Activated naive CD4-positive, alpha-beta T cell treated with Interleukin-2 at 50 U/mL for 16 hours (primary cell): ENCODE measurements at places on chromosomes 16 and 17.

DNA sequence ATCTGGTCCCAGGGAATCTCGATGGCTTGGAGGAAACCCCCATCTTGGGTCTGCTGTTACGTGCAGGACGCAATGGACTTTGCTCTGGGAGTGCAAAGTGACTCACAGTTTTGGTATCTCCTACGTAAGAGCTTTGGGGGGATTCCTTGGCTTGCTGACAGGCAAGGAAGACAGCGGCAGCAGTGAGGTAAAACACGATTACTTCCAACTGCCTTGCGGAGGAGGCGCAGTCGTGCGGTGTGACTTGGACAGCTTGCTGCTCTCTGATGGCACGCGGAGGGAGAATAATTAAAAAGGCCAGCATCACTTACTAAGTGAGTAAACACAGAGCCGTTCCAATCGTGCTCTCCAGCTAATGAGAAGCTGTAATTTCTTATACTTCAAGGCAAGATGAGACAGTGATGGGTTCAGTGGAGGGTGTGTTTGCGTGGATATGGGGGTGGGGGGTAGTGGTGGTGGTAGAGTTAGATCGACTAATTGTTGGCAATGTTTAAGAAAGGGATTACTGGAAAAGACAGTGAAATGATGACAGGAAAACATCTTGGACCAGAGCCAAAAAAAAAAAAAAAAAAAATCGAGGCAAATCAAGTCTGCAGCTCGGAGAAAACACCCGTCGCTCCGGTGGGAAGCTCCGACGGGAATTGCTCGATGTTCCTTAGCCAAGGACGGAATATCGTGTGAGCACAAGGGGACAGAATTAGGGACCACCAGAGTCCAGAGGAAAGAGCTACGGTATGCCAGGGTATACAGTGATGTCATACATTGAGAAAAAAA lies 184.8 kb upstream of the ZFHX3 start:
- DNase-seq: no peak

DNA sequence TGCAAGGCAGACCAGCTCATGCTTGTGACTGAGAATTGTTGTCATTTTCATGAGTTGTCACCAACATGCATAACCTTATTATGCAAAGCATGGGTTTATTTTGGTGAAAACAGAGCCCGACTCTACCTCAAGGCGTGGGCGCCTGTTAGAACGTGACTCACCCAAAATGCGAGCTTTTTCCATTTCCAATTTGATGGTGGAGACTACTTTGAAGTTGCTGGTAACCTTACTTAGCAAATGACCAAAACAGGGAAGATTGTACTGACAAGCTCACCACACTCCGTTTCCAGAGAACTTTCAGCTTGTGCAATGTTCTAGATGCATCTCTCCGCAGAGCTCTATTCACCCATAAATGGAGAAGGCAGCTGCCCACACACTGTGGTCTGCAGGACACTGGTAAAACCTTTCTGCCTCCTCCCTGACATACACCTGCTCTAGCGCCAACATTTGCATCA lies 284.5 kb downstream of the MAF start:
- DNase-seq: peak; percentile 83

DNA sequence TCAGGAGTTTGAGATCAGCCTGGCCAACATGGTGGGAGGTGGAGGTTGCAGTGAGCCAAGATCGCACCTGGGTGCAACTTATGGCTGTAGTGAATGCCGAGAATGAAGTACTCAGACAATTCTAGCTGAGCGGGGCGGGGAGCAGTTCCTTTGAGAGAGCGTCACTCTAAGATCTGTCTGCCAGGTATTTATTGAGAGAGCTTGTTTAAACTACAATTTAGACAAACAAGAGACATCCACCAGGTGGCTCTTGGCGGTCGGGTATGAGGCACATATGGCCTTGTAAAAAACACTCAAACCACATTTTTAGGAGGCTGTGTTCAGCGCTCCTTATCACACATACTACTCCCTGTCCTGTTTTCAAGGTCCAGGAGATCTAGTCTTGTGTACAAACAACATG lies 40.6 kb upstream of the CDH1 start:
- no peak for DNase-seq

DNA sequence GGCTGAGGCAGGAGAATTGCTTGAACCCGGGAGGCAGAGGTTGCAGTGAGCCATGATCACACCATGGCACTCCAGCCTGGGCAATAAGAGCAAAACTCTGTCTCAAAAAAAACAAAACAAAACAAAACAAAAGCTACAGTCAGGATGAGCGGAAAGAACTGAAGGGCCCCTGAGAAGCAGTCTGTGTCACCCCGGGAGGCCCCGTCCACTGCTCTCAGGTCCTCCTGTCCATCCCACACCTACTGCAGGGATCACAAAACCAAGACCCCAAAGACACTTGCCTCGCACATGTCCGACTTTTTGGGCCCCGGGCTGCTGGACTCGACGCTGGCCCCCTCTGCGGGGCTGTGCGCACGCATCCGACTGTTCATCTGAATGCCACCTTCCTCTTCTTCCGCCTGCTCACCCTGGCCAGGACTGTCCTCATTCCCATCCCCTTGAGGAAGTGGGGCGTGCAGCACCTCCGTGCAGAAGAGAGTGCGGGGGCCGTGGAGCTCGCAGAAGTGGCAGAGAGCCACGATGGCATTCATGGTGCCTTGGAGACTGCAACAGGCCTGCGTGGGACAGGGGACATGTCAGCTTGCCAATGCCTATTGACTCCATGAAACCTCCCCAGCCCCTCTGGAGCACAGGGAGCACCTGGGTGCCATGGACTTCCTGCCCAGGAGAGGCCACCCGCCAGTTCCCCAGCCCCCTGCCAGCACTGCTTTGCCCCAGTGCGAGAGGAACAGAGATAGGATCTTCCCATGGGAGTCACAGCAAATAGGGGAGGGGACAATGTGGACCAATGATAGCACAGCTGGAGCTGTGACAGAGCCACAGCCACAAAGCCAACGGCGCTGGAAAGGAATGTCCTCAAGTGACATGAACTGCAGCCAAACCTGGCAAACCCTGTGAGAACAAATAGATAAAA lies 9.1 kb downstream of the FLCN start:
- DNase-seq: no peak

DNA sequence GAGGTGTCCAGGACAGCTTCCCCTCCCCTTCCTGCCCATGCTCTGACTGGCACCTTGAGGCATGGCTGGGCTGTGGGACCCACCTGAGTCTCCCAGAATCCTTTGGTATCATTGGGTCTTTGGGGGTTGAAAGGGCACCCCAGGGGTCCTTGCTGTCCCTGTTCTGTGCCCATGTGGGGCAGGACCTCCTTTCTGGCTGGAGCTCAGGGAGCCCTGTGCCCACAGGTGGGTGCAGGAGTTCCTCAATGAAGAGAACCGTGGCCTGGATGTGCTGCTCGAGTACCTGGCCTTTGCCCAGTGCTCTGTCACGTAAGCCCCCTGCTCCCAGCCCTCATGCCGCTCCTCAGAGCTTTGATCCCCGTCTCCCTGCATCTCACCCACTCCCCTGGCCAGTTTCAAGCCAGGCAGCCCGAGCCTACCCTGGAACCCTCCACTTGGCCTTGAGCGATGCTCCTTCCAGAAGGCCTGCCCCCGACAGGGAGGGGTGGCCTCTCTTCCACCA lies 11.8 kb downstream of the FMNL1 start:
- DNase-seq: no peak

- peak; percentile 70 for DNase-seq
Measured at GRCh38 chr17:7929158-7930023, at the start of gene KCNAB3. Gene KCNAB3, minus strand, starts transcription at chr17:7929856. Its CDS starts 421 bp downstream, at chr17:7929435.

DNA sequence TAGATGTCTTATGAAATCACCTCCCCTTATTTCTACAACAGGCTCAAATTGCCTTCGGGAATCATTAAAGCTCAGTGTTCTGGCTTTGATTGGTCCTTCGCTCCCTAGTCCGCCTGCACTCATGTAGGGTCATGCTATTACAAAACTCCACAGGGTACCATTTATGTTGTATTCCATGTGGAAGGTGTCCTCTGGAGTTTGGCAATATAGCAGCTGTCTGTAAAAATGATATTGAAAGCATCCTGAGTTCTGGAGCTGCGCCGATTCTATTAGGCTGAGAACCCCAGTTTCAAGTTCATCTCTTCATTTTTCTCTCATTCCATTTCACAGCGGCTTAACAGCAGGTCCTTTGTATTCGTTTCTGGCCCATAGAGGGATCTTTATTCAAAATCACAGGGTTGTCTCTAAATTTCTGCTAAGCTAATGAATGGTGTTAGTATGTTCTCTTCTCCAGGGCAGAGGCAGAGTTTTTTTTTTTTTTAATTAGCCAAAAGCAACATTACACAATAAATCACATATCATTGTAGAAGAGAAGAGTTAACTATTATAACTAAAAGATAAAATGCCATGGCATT lies 71.9 kb upstream of the TEKT1 start:
- no peak for DNase-seq

DNA sequence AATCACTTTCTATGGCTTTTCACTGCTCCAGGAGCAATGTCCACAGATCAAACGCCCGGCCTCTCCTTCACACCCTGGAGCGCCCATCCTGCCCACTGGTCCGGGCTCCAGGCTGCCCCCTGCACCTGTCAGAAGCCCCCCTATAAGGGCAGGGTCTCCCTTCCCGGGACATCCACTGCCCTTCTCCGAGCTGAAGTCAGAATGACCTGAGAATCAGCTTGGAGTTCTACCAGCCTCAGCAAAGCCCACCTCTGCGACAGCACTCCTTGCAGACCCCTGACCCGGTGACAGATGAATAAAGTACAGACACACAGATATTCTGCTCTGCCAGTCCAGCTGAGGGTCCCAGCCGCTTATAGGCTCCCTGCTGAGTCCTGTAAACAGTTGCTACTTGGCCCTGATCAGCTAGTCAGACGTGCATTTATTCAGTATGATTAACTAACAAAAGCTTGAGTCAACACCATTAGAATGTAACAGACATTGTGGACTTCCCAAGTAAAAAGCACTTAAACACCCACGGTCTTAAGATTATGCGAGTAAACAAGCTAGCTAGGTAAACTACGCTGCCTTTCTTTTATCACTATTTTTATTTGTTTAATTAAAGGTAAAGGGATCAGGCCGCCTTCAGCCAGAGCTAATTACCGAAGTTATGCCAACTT lies 4.8 kb downstream of the SLC7A5 start:
- no peak for DNase-seq

DNA sequence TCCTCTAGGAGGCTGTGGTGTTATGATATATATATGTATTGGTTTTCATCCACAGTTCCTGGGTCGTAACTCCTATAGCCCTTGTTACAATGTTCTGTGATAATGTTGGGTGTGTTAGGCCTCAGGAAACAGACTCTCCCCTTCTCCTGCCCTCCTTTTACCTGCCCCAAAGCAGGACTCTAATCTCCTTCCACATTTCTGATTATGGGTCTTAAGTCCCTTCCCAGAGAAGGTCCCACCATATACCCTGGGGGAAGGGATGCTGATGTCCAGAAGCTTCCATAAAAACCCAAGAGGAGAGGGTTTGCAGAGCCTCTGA lies 450 bp upstream of the C1QBP start:
- DNase-seq: no peak
